ENCODE measurements at places on chromosomes 4 and X.

- no peak for DNase-seq
Observed at GRCh38 chrX:47177079-47177478, 16.6 kb upstream of the UBA1 start.

- no peak for DNase-seq
Observed at GRCh38 chrX:40158036-40158706, 60.4 kb upstream of the BCOR start.

DNA sequence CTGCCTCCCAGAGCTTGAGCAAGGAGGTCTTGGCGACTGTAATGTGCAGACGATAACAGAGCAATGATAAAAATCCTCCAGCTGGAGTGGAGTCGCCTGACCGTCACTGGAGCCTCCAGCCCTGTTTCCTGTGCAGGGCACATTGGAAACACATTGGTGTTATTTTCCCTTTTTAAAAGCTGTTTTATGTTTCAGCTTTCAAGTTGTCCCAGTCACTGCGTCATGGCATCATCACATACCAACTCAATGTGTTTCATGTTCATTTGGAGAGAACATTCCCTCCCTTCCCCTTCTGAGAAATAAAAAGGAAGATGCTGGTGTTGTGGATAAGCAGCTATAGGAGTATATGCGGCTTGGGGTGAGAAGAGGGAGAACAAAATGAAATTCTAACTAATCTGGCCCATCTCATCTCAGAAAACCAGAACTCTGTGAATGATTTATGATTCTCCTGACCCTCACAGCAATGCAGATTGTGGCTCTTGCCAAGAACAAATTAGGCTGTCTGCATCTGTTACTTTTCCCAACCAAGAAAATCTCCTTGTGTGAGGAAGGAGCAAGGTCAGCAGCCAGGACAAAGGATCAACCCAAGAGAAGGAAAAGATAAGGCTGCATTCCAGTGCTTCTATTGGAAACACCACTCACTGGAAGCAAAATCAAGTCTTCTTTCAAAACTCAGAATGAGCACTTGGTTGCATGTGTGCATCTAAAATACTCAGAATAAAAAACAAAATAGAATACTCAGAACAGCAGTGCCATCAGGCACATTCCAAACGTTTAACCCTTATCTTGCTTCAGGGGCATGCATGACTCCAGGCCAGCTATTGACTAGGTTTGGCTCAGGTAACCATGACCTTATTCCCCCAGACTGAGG lies 134.4 kb downstream of the RASL11B start:
- DNase-seq, result no peak

GRCh38 chr4:91621446-91621845 lies 682.3 kb upstream of the GRID2 start:
- no peak for DNase-seq

- no peak for DNase-seq
Observed at GRCh38 chrX:72045552-72046277, 86.0 kb downstream of the RTL5 start.

DNA sequence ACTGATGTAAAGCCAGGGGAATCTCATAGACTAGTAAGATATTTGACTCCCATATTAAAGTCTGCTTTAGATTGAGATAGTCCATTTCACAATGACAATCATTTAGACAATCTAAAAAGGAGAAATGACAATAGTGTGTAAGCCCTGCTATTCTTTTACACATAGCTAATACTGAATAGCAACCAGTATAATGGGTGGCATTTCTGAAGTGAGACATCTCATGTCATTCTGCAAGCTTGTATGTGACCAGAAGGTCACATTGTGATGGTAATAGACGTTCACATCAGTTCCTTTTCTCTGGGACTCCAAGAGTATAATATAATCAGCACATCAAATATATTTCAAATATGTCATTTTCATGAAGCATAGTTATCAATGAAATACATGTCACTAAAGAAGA lies 440.2 kb downstream of the GALNTL6 start:
- DNase-seq, result no peak

DNA sequence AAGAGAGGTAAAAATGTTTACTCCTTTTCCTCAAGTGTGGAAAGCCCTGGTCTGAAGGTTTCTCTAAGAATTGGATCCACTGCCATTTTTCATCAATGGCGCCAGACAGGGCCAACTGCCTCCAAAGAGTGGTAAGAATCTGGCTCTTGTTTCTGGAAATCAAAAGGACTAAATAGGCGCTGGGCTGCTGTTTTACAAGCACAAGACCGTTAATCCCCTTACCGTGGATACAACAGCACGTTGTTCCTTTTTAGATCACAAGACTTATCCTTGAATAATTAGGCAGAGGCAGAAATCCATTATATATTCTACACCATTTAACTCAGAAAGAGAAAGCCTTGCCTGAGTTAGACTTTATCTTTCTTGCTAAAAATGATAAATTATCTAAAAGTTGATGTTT lies 10.6 kb downstream of the CLTRN start:
- DNase-seq, result no peak

DNA sequence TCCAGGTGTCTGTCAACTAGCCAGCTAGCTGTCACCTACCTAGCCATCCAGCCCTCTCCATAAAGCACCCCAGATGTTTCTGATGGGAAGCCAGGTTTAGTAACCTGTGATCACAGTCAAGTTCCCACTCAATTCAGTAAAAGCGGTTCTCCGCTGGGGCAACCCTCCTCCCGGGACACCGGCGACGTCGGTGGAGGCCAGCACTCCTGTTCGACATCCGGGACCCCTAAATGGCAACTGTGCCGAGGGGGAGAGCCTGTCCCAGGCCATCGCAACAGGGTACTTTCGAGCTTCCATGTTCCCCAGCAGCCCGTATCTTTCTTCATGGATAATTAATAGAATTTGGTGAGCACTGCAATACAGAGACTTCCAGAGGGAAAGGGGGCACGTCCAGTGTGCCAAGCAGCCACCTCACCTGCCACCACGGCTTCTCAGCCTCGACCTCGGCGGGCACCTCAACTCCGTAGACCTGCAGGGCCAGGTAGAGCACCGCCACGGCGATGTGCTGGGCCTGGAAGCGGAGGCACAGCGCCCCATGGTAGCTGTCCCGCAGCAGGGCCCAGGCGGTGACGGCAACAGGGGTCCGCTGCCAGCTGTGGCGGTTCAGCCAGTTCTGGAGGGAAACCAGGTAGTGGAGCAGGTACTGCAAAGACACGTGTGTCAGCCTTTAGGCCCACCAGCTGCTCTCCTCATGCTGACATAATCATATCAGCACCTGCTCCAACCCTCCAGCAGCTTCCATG lies 6.7 kb downstream of the CCNQ start:
- DNase-seq, result no peak

- DNase-seq, result no peak
Observed at GRCh38 chrX:136059350-136059749, 74.1 kb downstream of the SLC9A6 start.

DNA sequence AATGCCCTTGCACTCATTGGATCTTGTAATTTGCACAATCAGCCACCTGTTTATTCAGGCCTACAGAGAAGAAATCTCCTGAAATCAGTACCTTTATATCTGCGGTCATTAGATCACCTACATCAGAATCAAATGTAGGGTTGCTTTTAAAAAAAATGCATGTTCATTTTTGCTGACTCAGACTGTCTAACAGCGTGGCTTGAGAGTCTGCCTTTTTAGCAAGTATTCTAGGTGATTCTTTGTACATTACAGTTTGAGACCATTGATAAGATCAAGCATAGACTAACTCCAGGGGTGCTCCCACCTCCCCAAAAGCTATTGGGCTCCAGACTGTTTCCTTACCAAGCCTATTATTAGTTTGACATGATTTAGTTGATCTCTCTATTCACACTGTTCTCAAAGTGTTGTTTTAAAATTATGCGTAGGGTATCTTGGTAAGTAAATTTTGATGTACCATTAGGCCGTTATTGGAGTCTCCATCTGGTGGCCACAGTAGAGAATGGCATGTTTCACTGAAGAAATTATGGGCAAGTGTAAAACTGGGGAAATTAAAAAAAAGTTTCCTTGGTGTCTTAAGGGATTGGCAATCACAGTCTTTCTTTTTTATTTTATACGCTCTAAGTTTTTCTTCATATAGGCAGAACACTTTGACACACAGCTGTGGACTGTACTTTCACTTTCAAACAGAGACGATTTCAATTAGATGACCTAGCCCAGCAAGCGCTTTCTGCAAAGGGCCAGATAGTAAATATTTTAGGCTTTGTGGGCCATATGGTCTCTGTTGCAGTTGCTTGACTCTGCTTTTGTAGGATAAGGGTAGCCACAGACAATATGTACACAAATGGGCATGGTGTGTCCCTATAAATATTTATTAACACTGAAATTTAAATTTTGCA lies 33.7 kb upstream of the MSL3 start:
- DNase-seq, result no peak

GRCh38 chrX:16240231-16240905 lies 73.1 kb downstream of the MAGEB17 start:
- no peak for DNase-seq

- DNase-seq, result no peak
Observed at GRCh38 chr4:78190068-78190467, 132.9 kb downstream of the FRAS1 start.

DNA sequence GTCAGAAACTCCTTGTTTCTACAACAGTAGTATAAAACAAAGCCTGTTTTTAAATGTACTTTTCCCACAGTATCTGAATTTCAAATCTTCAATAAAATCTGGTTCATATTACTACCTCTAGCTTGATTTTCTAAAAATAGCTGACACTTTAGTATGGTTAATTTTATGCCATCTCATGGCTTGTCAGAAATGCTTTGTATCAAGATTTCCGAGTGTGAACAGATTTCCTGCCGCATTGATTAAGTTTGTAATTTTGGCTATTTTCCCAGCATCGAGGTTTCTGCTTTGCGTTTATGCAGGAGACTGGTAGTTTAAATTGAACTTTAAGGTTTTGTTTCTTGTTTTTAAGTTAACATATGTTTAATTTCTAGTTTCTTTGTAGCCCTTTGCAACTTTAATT lies 44.2 kb downstream of the CLCN3 start:
- no peak for DNase-seq

DNA sequence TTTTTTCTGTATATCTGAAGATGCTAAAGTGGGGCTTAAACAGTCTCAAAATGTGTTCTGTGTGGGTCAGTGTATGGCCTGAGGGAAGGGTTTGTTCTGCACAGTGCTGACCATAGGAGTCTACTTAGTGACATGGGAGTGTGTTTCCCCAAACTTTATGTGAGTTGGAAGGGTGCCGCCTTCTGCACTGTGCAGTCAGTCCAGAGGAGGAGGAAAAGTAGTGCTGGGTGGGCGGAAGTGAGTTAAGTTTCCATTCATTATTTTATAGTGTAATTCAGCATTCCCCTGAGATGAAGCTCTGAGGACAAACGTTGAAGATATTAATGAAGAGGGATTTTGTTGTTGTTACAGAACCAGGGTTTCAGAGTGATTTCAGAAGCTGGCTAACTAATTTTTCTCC lies 2.9 kb downstream of the CHST7 start:
- no peak for DNase-seq

DNA sequence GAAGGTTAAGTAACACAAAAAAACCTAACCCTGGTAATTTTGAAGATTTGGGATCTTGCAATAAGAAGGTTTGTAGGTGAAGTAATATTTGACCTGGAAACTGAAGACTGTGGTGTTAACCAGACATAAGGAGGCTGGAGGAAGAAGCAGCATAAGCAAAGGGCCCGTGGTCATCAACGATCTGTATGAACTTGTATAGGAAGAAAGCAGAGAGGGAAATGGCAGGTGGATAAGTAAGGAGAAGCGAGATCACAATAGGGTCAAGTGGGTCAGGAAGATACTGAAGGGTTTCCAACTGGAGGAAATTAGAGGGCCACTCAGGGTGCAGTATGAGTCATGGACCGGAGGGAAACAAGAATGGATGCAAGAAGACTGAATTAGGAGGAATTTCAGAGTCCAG lies 103.8 kb upstream of the SORBS2 start:
- no peak for DNase-seq

- no peak for DNase-seq
Observed at GRCh38 chr4:161919442-161920220, 244.2 kb downstream of the FSTL5 start.

GRCh38 chr4:109440948-109441347 lies 7.3 kb downstream of the SEC24B start:
- DNase-seq, result no peak

DNA sequence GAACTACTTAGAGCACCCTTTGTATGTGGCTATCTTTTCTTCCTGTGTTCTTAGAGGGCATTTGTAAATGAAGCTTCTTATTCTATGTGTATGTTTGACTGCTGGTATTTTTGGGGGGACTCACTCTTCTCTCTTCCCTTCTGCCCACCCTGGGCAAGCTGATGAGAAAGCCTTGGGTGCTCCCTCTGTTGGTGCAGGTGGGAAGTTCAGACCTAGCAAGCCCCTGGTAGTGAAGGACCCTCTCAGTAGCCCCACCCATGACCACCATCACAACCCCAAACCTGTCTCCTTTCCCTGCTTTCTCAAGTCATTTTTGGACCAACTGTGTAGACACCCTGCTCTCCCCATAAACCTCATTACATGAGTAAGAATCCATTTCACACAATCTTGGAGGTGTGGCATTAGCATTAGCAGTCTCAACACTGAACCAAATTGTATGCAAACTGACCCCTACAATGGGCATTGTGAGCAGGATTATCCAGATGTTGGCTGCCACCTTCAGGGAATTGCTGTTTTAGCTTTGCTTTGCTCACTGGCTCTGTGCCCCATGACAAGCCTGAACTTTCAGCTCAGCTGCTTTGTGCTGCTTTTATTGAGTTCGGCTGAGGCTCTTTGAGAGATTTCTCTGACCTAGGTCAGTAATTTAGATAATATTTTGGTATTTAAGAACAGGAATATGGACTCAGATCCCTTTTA lies 27.9 kb downstream of the TRIM61 start:
- DNase-seq, result no peak

DNA sequence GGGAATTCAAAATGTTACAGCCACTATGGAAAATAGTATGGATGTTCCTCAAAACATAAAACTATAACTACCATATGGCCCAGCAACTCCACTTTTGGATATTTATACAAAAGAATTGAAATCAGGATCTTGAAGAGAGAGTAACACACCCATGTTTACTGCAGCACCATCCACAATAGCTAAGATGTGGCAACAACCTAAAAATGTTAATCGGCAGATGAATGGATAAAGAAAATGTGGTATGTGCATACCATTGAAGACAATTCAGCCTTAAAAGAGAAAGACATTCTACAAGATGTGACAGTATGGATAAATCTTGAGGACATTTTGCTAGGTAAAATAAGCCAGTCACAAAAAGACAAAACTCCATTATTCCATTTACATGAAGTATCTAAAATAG lies 171.9 kb downstream of the DCHS2 start:
- no peak for DNase-seq

DNA sequence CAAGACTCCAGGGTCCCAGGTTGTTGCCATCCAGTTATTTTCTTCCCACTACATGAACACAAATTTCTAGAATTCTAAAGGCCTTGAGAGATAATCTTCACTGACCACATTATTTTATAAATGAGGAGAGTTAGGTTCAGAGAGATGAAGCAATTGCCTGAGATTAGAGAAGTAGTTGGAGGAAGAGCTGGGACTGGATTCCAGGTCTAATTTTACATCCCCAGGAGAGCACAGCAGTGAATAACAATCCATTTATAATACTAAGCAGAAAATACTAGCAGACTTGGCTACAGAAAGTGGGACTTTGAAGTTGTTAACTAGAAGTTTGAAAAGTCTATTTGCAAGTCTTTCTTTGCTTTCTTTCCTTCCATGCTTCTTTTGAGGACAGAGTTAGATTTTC lies 231.3 kb upstream of the S100G start:
- DNase-seq, result no peak
